HFF-Myc (cell line): ENCODE measurements at places on chromosomes 13 and 19.
A peak's percentile ranks its signal among the peaks of the same experiment; 100 is the strongest.

DNA sequence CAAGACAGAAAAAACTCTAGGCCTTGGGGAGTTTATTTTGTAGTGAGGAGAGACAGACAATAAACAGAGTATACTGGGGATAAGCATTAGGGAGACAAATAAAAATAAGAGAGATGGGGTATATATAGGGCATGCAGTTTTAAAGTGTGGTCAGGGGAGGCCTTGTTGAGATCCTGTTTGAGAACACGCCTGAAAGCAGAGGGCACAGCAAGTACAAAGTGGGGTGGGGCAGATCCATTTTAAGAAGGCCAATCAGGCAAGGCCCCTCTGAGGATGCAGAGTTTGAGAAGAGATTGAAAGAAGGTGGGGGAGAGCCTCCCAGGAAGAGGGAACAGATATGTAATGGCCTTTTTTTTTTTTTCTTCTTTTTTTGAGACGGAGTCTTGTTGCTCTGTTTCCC, 2.1 kb downstream of the PPP2R1A start:
- DNase-seq: no peak

GRCh38 chr13:111115061-111115964, at the start of gene ARHGEF7:
TSS of gene ARHGEF7 (plus strand) at chr13:111115310. CDS start at chr13:111115527, 217 bp downstream.
- DNase-seq: no peak

GRCh38 chr13:44605721-44606120, 29.6 kb upstream of the TSC22D1 start:
- no peak for DNase-seq

DNA sequence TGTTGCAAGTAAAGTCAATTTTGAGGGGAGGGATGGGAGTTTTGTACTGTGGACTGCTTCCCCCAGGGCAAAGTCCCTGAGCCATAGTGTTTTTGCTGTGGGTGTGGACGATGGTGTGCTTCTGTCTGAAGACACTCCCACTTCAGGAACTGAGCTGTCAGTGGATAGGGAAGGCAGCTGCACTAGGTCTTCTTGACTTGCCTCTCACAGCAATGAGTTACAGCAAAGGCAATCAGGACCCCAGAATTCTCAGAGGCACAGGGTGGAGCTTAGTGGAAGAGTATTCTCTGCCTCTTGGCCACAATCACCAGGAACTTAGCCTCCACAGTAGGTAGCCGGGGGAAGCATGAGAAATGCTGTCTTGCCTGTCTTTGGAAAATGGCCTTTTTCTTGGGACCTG, 1416.6 kb upstream of the MIR17HG start:
- DNase-seq: no peak

DNA sequence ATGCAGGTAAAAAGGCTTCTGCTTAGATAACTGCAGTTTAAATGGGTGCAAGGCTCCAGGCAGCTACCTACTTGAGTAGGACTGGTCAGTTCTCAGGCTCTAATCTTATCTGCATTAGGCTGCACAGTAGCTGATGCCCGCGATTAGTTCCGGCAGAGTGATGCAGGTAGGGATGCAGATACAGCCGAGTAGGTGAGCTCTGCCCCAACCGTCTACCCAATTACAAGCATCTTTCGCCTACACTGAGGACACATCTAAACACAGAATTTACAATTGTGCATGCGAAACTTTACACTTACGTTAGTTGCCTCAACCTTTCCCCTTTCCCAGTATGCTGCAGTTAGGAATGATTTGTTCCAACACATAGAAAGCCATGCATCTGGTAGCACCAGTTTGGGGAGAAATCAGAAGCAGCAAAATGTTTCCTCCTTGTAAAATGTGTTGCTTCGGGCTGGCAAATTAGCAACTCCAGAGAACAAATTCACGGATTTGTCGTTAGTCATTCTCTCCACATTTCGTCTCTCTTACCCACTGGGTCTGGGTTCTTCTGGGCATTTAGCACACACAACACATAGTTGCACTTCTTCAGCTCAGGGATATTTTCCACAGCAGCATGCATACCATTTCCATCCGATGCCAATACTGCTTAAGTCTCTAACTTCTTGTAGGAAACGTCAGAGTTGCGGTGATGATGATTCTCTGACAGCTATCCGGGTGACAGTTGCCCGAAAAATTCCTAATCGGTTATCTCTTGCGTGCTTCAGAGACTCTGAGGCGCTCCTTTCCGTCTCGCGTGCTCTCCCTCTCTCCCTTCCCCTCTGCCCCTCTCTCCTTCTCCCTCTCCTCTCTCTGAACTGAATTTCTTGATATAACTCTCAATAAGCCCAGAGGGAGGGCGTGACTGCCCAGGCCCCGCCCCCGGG, at the start of gene PCDH9:
Gene PCDH9, minus strand, starts transcription at position 856 of the 923 bp plus-strand sequence. CDS start 1,896 bp downstream, outside the sequence.
- DNase-seq: no peak

- no peak for DNase-seq
These were observed 1589.1 kb upstream of the SPRY2 start for GRCh38 chr13:81929988-81930387.

DNA sequence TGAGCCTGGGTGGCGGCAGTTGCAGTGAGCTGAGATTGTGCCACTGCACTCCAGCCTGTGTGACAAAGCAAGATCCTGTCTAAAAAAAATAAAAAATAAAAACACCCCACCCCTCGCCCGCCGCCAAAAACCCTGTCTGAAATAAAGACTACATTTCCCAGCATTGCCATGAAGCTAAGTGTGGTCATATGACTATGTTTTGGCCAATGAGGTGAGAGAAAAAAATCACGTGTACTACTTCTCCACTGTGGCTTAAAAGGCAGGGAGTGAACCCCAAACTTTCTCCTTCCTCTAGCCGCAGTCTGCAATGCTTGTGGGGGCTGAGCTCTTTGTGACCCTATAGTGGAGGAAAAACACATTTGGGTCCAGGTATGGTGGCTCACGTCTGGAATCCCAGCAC, 54.9 kb downstream of the COLGALT1 start:
- DNase-seq: no peak

DNA sequence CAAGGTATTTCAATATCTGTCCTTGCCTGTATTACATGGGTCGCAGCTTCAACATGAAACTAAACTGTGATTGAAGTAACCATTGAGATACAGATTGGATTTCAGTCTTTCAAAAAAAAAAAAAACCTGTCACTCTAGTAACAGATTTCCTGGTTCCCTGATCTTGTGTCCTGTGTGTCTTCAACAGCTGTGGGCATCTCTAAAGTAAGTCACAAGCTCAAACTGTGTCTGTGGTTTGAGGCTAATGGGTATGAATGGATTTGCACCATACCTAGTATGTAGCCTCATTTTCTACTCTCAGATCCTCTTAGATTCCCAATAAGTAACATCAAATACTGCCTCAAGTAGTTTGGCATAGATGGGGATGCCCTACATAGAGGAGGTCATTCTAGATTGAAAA, 300.1 kb downstream of the COG6 start:
- no peak for DNase-seq

- DNase-seq: no peak
These were observed 147.1 kb upstream of the SLITRK1 start for GRCh38 chr13:84029396-84029795.

GRCh38 chr13:29730253-29730652, 120.2 kb downstream of the UBL3 start:
- no peak for DNase-seq

GRCh38 chr13:50991579-50992521, 82.3 kb downstream of the RNASEH2B start:
- no peak for DNase-seq

DNA sequence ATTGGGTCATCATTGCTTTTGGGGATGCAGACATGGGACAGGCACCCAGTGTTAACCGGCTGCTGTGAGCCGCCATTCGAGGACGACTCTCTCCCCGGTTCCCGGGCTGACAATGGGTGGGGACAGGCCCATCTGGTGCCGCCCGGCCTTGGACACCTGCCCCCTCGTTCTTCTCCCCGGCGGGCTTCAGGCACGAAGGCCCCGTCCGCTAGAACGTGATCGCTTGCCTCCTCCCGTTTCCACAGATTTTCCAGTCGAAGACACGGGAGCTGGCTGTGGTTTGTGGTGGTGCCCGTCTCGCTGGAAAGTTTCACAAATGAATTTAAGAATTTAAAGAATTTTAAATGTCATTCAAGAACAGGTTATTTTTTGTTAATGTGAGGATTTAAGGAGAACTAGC, 2.0 kb downstream of the PALM start:
- DNase-seq: no peak

GRCh38 chr19:56637976-56638555, 4.9 kb upstream of the SMIM17 start:
- peak; percentile 56 for DNase-seq

DNA sequence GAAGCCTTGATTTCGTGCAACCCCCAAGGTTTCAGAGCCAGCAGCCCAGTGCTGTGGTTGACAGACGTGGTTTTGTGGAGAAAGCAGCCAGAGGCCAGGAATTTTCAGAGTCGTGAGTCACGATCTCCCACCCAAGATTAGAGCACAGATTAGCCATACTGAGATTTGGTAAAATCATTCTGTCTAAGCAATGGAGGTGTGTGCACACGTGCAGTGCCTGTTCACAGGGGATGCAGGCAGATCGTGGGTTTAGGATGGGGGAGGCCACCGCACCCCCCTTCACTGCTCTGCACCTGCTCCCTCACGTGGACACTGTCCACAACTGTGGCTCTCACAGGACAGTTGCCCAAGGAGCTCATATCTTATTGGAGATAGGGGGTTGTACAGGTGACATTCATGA, 46.6 kb upstream of the GPR183 start:
- no peak for DNase-seq

GRCh38 chr19:1847348-1847683, 967 bp downstream of the REXO1 start:
- DNase-seq: no peak

DNA sequence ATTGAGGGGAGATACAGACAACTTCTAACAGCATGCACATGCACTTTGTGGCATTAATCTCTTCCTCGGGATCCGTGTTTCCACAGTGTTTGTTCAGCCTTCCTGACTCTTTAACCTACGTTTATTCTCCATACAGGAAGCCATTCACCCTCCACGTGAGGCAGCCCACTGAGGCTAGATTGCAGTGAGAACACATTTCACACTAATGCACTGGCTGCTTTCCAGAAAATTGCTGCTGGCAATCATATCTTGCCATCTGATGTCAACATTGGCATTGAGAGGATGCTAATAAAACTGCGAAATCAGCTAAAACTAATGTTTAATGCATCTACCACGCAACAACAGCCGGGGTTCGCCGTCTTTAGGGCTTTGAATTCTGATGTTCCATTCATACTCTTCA, 30.0 kb downstream of the DCLK1 start:
- DNase-seq: no peak

- DNase-seq: peak; percentile 63
These were observed 133.9 kb downstream of the DCT start for GRCh38 chr13:94345374-94346195.

DNA sequence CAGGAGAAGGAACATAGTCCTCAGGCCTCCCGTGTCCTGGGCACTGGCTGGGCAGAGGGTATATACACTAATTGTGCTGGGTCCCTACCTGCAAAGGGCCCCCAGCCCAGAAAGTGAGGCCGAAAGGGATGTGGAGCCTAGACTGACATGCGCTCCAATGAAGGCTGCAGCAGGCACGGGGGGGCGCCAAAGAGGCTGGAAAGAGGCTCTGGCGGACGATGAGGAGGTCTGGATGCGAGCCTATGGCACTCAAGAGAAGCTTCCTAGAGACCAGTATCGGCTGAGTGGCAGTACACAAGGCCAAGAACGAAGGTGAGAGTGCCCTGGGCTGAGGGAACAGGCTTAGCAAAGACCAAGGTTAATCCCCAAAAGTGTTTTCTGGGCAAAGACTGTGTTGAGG, 16.6 kb downstream of the VRK3 start:
- no peak for DNase-seq

GRCh38 chr19:18759995-18760426, 31.1 kb downstream of the COMP start:
- DNase-seq: no peak

DNA sequence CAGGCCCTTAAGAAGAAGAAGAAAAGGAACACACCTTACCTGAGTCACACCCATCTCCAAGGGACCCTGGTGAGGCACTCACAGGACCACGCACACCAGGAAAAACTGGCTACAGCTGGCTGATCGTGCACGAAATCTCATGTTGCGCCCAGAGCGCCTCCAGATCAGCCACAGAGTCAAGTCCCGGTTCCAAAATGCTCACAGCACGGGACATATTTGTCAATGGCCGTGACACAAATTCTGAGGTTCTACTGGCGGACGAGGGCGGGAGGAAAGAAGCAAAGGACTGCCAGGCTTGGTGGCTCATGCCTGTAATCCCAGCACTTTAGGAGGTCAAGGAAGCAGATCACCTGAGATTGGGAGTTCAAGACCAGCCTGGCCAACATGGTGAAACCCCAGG, 21.5 kb downstream of the SH3GL1 start:
- no peak for DNase-seq

DNA sequence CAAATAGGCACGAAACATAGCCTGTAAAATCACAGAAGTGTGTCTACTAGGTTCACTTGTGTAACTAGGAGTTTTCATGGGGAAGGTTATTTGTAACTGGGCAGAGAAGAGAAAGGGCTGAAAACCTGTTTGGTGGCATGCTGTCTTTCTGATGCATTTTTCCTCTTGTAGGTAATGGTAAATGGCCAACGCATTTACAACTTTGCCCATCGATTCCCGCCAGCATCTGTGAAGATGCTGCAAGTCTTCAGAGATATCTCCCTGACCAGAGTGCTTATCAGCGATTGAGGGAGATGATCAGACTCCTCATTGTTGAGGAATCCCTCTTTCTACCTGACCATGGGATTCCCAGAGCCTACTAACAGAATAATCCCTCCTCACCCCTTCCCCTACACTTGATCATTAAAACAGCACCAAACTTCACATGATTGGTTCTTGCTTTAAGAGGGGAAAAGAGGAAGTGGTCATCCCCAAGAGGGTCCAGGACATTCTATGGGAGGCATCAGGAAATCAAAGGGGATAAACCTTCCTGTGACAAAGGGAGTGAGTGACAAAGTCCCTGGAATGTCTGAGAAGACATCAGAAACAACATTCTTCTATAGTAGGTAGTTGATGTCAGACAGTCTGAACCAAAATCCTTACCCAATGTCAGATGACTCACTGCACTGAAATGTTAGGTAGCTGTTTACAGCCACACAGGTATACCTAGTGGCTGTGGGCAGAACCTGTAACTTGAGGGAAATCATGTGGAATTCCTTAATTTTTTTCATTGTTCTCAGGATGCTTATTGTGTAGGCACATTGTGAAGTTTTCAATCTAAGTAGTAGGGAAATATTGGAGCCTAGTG, 5.0 kb downstream of the LGALS14 start:
- no peak for DNase-seq

GRCh38 chr13:66655847-66656454, 574.2 kb downstream of the PCDH9 start:
- DNase-seq: no peak

DNA sequence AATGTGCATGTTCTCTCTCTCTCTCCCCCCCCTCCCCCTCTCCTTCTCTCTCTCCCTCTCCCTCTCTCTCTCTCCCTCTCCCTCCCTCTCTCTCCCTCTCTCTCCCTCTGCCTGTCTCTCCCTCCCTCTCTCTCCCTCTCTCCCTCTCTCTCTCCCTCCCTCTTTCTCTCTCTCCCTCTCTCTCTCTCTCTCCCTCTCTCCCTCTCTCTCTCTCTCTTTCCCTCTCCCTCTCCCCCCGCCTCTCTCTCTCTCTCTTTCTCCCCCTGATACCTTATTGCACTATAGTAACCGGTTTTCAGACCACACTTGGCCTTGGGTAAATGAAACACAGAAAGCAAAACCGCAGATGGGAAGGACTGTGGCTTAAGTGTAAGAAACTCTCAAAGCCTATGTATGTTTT, 34.7 kb upstream of the SPACA7 start:
- no peak for DNase-seq
